Ascending aorta (tissue), 2 donors: ENCODE measurements at places on chromosomes 7 and 10. TPM values are rescaled to one million over a fixed set of nuclear protein-coding genes. Genes with fewer than 3 reads are reported as not detected.

Gene PSD
- not detected for total RNA-seq

DNA sequence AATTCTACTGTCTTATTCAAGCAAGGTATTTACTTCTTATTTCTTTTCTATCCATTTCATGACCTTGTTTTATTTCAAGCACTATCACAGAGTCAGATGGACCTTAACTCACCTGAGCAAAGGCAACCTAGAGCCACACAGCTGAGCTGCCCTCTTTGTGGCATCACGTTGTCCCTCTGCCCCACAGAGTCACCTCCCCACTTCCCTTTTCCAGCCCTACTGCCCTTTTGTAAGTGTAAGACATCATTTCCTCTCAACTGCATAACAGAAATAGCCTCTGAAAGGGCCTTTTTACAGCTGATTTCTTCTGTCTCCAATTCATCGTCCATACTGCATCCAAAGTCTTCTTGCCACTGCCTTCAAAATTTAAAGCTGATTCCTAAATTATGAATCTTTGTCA lies 946.0 kb downstream of the NRG3 start:
- no peak overlapping the region for H3K4me3 ChIP-seq
- no peak for DNase-seq
- H3K27me3 ChIP-seq: no peaks in the 10 kb centered on the region
- H3K36me3 ChIP-seq: no peaks in the 10 kb centered on the region

DNA sequence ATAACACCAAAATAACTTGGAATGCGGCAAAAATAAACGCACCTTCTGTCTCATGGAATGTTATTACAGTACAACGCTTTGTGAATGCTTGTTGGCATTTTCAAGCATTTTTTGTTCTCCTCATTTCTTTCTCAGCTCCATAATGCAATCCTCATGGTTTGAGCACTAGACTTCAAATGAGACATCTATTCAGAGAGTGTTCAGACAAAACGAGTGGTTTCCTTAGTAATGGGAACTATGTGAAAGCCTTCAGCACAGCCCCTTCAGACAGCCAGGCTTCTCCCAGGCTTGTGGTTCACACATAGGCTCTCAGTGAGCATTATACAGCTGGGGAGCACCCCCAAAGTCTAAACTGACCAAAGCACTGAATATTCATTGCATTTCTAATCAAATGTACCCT lies 8.6 kb upstream of the LRRN3 start:
- no peaks in the 10 kb centered on the region for H3K36me3 ChIP-seq
- H3K27me3 ChIP-seq: no peaks in the 10 kb centered on the region
- no peak for DNase-seq
- no peak overlapping the region for H3K27ac ChIP-seq
- no peaks in the 10 kb centered on the region for H3K4me1 ChIP-seq
- H3K4me3 ChIP-seq: no peak overlapping the region

- H3K27ac ChIP-seq: no peak overlapping the region
- peaks cover 4% of the 10 kb centered on the region for H3K36me3 ChIP-seq
- H3K4me3 ChIP-seq: no peak overlapping the region
- H3K27me3 ChIP-seq: no peaks in the 10 kb centered on the region
These were observed 163.4 kb downstream of the ATE1 start for GRCh38 chr10:121764233-121764942.

DNA sequence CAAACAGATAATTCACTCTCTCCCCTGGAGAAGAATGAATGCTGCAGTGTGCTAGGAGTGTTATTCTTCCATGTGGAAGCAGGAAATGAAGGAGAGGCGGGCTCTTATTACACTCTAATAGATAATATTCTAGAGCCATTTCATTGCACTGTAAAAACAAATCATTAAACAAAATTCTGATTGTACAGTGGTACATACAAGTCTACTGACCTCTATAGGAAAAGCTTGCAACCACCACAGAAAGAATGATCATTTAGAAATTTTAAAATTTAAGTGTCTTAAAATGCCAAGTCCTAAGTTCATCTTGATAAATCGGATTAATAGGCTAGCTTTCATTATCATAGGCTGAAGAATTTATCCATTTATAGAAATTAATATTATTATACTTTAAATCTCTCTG lies 960.3 kb upstream of the LRRN3 start:
- H3K4me1 ChIP-seq: no peaks in the 10 kb centered on the region
- no peak for DNase-seq
- H3K4me3 ChIP-seq: no peak overlapping the region
- H3K27me3 ChIP-seq: no peaks in the 10 kb centered on the region
- no peak overlapping the region for H3K27ac ChIP-seq

DNA sequence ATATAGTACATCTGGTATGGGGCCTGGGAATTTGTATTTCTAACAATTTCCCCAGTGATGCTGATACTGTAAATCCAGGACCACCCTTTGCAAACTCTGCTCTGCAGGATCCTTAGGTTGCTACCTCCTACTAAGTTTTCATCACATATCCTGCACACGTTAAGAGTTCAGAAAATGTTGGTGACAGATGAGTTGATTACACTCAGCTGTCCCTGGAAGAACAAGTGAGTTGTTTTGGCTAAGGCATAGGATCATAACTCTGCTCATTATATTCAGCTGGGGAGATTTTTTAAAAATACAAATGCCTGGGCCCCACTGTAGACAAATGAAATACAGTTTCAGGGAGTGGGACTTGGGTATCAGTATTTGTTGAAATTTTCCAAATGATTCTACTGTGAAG lies 274.6 kb upstream of the HABP2 start:
- no peak overlapping the region for H3K27ac ChIP-seq
- H3K27me3 ChIP-seq: no peaks in the 10 kb centered on the region
- DNase-seq: no peak
- peaks cover 10% of the 10 kb centered on the region for H3K4me1 ChIP-seq
- no peaks in the 10 kb centered on the region for H3K36me3 ChIP-seq
- no peak overlapping the region for H3K4me3 ChIP-seq
